Stimulated activated CD8-positive, alpha-beta memory T cell treated with anti-CD3 and anti-CD28 coated beads, Interleukin-2, amount 100 ng/mL, for 1 hour (primary cell): ENCODE measurements at places on chromosomes 1 and 21.

DNA sequence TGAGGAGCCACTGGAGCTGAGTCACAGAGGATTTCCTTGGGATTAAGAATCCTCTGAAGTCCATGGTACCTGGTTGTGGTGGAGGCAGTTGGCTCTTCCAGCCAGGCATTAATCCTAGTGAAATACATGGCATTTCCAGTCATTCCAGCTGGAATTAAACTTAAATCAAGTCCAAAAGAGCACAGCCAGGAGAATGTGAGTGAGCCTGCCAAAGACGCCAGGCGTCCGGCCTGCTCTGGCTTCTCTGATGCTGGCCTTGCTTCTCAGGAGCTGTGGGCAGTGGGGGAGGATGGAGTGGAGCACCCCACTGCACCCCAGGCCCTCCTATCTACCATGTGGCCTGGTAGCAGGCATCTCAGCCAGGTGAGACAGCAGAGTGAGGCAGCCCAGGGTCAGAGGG, 23.4 kb upstream of the TENT5C start:
- no peak for DNase-seq

- DNase-seq, result no peak
These were observed 14.3 kb downstream of the RRP15 start for GRCh38 chr1:218299416-218299815.

DNA sequence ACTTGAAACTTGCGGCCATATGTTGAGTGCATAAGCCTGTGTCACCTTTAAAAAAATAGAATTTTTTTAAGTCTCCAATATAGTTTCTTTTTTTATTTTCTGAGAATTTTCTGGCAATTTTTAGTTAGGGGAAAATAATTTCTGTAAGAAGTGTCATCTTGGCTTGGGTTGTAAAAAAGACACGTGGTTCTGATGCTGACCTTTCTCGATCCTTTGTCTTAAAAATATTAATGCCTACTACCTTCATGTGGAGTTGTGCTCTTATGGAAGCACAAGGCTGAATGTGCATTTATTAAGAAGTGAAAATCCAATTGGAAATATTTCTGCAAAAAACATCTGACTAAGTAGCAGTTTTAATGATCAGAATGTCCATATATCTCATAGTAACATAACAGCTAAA, 3.5 kb downstream of the ELAVL4 start:
- DNase-seq, result no peak

DNA sequence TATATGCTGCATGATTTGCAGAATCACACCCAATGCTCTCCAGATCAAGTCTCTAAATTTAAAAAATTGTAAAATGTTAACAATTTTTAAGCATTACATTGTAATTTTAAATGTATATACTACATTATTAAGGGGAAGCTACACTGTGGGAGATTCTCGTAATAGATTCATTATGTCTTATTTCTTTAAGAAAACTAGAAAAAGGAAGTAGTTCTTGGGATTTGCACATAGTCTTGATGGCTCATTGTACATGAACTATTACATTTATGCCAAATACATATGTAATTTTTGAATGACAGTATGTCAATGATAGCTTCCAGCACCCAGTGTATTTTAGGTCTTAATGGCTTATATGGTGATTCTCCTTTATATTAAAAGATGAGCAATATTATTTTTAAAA, 250.3 kb downstream of the PTPRC start:
- DNase-seq, result no peak

DNA sequence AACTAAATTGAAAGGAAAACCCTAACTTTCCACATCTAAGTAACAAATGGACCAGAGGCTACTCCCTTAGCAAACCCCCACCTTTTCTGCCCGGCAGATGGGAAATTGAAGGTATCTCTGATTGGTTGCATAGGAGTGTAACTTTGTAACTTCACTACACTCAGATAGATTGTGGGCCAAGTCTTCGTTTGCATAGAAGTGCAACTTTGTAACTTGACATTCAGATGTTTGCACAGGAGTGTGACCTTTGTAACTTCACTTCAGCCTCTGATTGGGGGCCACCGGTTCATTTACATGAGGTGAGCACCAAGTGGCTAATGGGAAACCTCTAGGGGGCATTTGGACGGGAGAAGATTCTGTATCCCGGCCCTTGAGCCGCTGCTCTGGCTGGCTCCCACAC, 59.4 kb downstream of the C1orf94 start:
- no peak for DNase-seq
